Right renal pelvis (tissue), 4 donors: ENCODE measurements at places on chromosomes 6 and 20.

- DNase-seq: no peak
Observed at GRCh38 chr6:134544737-134545136, 226.8 kb upstream of the SGK1 start.

GRCh38 chr6:3915076-3915791 lies 66.1 kb downstream of the FAM50B start:
- DNase-seq: no peak

DNA sequence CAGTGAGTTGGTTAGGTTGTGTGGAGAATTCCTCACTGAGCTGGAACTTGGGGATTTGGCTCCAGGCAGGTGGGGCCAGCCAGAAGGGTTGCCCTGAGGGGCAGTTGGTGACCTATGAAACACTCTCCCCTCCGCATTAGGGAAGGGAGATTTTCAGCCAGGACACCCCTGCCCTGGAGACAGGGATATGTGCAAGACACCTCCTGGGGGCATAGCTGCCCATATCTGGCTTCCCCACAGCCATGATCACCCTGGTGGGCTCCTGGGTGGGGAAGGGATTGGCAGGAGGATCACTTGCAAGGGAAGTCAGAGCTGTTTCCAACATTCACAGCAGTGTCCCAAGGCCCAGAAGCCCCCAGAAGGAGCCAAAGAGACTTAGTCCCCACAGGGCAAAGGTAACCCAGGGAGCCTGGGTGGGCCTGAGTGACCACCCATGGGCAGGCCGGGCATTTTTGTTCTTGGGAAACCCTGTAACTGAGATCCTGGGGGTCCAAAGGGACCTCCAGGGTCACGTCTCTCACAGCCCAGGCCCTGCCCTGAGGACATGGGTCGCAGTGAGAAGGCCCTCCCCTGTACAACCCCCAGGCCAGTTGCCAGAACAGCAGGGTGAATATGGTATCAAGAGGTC lies 145.8 kb downstream of the MRPL14 start:
- no peak for DNase-seq

DNA sequence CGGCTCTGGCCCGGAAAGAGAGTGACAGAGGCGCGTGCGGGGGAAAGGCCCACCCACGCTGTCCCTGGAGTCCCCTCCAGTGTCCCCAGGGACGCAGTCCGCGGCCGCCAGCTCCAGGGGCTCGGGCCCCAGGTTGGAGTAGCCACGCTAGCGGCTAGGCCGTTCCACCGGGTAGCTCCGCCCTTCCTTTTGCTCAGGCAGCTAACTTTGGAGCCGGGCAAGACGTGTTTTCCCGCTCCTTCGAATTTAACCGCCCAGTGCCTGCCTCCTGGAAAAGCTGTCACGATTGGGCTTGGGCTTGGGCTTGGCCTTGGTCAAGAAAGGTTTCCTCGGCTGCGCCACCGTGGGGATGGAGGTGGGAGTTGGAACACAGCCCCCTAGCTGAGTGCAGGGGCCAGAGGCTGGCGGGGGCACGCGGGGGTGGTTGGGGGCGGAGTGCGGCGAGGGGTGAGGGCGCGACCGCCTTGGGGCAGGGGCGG lies 4.7 kb downstream of the LINC00237 start:
- no peak for DNase-seq

DNA sequence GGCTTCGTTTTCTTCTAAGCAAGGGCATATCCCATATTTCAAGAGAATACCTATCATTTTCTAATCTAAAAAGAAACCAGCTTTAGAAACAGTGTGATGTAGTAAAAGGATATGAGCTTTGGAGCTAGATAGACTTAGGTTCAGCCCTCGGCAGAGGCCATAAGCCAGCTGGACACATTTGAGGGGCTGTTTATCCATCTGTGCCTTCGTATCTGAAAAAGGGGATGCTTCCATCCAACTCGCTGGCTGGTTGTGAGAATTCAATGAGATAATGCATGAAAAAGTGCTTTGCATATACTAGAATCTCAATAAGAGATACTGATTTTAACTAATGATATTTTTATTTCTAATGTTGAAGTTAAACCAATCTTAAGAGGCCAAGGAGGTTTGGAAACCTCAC lies 58.0 kb downstream of the PRL start:
- no peak for DNase-seq

GRCh38 chr6:134910593-134910935 lies 39.3 kb downstream of the ALDH8A1 start:
- no peak for DNase-seq

- no peak for DNase-seq
Observed at GRCh38 chr6:15464211-15464725, 198.6 kb downstream of the DTNBP1 start.

GRCh38 chr6:1832844-1833787 lies 223.4 kb downstream of the FOXC1 start:
- peak; percentile 58 for DNase-seq

DNA sequence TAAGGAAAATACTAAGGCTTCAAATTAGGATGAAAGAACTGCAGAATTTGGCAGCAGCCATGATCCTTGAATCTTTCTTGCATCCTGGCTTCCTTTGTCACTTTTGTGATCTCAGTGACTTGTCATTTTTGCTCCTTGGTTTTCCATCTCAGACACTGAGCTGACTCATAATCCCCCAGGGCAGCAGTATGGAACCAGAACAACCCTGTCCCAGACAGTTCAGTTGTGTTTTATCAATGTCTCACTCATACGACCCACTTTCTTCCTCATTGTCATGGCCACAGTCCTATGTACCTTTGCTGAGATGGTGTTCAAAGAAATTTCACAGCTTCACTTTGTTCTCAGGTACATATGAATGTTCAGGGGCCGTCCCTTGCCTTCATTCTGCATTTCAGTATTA lies 488.5 kb upstream of the BTBD3 start:
- DNase-seq: no peak

- DNase-seq: no peak
Observed at GRCh38 chr6:113669606-113670005, 187.5 kb upstream of the MARCKS start.
